ENCODE measurements at places on chromosomes 13 and 19.

DNA sequence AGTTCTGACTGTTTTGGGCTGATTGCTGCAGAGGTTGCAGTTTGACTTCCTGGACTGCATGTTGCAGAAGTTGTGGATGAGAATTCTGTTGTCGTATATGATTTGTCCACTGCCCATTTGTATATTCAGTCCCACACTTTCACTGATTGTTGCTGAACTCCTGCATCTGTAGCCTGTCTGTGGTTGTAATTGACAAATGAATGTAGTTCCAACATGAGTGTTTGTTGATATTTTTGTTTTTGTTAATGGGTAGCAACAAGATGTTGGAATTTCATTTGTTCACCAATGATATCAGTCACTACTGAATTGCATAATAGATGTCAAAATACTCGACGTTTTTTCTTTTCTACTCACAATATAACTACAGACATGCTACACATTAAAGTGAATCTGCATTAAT lies 533.9 kb downstream of the DCT start:
- DNase-seq = no peak

DNA sequence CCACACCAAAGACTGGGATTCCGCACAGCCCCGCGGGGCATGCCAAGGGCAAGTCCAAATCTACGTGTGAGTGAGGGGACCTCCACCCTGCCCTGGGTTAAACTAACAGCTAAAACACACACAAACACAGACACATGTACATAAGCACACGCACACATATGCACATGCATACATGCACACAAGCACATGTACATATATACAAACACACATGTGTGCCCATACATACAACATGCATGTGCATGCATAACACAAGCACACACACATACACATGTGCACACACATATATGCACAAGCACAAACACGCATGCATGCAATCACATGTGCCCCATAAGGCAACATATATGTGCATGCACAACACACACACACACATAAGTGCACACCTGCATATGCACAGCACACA lies 136.7 kb downstream of the SOX1 start:
- no peak for DNase-seq

DNA sequence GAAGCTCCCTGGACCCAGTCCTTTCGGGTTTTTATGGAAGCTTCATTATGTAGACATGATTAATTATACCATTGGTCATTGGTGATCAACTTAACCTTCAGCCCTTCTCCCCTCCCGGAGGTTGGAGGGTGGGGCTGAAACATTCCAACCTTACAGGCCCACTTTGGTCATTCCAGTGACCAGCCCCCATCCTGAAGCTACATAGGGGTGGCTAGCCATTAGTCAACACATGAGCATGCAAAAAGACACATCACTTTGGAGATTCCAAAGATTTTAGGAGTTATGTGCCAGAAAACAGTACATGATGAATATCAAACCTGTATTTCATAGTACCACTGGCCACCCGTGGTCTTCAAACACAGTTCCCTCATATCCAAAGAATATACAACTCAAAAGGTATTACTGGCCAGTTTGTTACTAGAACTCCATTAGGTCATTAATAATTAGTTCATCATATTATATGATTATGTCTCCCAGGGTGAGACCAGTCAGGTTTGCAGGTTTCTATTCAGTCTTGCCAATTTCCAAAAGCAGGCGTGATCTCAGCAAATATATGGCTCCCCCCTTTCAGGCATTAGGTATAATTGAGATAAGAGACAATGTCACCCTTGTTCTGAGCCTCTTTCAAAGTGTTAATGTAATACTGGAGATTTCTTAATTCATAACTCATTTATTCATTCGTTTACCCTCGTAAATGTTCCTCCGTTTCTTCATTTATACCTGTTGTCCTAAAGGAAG lies 11.1 kb downstream of the PPP5C start:
- DNase-seq = no peak

DNA sequence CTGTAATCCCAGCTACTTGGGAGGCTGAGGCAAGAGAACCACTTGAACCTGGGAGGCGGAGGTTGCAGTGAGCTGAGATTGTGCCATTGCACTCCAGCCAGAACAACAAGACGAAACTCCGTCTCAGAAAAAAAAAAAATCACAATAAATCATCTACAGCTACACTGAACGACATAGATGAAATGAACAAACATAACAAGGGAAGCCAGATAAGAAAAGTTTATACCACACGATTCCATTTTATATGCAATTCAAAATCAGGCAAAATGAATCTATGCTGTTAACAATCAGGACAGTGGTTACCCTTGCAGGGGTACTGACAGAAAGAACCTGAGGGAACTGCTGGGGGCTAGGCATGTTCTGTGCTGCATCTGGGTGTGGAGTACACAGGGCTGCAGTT lies 5.7 kb downstream of the XRCC1 start:
- no peak for DNase-seq

GRCh38 chr13:105502193-105502592 lies 1033.3 kb downstream of the EFNB2 start:
- DNase-seq = peak; percentile 13

- DNase-seq = no peak
Measured at GRCh38 chr13:58594747-58595600, 963.4 kb downstream of the PCDH17 start.

DNA sequence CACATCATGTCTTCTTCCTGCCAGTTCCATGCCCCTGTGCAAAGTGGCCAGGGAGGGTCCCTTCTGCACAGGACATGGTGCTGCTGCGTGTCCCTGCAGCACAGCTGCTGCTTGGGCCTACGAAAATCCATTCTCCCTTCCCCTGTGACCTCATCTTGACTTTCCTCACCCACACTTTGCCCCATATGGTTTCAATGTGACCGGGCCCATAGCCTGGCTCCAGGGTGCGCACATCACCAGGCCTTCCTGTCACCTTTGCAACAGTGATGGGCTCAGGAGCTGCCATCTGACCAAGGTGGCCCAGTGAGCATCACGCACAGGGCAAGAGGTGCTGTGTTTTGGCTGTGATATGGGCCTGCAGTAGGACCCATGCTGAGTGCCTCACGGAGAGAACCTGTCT lies 10.8 kb downstream of the PPP1R12C start:
- DNase-seq = no peak
